ENCODE measurements at places on chromosomes 7 and 10. TPM values are rescaled to one million over a fixed set of nuclear protein-coding genes. Genes with fewer than 3 reads are reported as not detected.

NEBL gene
- total RNA-seq, result 32.3 TPM

GRCh38 chr7:18553605-18554003 lies 58.1 kb downstream of the HDAC9 start:
- no peaks in the 10 kb centered on the region for H3K27me3 ChIP-seq
- DNase-seq, result no peak
- peak overlapping the region; percentile 71 for H3K27ac ChIP-seq
- no peaks in the 10 kb centered on the region for H3K36me3 ChIP-seq
- H3K4me1 ChIP-seq, result peaks cover 31% of the 10 kb centered on the region

CYP2C19 gene
- 0.15 TPM for total RNA-seq

GRCh38 chr10:72275351-72276012 lies 1.8 kb downstream of the DDIT4 start:
- H3K4me3 ChIP-seq, result peak overlapping the region; percentile 99
- no peak for DNase-seq
- no peaks in the 10 kb centered on the region for H3K27me3 ChIP-seq
- H3K27ac ChIP-seq, result peak overlapping the region; percentile 91

SMO gene
- 2.9 TPM for total RNA-seq

GRCh38 chr10:88125766-88126165 lies 262.3 kb downstream of the PTEN start:
- no peaks in the 10 kb centered on the region for H3K36me3 ChIP-seq
- no peak overlapping the region for H3K4me3 ChIP-seq
- H3K4me1 ChIP-seq, result no peaks in the 10 kb centered on the region
- H3K27ac ChIP-seq, result no peak overlapping the region
- H3K27me3 ChIP-seq, result no peaks in the 10 kb centered on the region
- no peak for DNase-seq

CLEC5A gene
- total RNA-seq, result not detected

- no peaks in the 10 kb centered on the region for H3K36me3 ChIP-seq
- H3K4me1 ChIP-seq, result peaks cover 83% of the 10 kb centered on the region
- H3K27me3 ChIP-seq, result no peaks in the 10 kb centered on the region
- DNase-seq, result no peak
Observed at GRCh38 chr10:74008212-74008731, 10.4 kb downstream of the VCL start.

DNA sequence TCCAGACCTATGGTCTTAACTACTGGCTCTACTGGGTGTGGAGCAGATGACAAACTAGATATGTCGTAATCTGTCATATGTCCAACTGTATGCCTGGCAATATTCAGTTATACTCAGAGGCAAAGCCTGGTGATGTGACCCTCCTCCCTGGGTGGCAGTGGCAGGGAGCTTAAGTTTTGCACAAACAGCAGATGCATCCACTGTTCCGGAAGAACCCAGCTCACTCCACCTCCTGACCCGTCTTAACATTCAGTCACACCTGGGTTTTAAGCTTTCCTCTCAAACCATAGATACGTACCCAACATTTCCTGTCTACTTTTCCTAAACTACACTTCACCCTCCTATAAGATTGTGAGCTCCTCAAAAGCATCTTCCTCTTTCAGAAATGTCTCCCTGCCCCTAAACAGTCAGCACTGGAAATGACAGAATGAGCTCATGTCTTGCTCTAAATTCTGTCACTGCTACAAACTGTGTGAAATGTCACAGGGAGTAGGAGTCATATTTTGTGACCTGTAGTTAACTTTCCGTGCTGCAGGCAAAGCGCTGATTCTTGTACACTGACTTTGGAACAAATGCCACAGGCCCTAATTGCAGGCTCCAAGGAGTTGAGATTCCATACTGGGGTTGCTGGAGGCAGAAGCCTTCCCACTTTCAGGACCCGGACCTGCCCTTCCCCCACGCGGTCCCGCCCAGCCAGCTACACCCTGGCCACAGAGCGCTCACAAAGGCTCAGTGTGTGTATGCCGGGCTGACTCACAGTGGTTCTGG lies 23.9 kb downstream of the SCD start:
- H3K36me3 ChIP-seq, result peaks cover 3% of the 10 kb centered on the region
- H3K27me3 ChIP-seq, result no peaks in the 10 kb centered on the region
- H3K4me3 ChIP-seq, result peak overlapping the region; percentile 10
- H3K27ac ChIP-seq, result peak overlapping the region; percentile 100

DNA sequence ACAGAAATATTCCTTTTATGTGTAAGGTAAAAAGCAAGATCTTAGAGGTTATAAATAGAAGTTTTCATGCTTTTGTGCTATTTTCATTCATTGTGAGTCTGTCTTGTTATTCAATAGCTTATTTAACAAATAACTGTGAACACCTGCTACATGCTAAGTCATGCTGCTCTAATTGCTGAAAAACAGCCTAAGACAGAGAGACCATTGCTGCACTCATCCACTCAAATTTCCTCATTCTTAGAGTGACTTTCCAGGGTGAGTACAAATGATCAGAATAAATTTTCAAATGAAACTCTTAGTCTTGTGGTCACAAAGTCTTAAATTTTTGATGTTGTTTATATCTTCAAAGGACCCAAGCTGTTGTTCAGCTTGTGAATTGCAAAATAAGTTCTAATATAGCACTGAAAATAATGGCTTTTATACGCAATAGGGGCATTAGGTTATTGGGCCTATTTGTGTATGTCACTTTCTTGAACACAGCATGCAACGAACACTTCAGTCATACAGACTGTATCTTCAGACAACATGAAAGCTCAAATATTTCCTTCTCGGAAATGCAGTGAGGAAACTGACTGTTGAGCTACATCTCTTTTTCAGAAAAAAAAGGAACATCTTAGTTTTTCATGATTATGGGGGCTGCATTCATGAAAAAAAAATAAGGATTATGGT lies 247.9 kb upstream of the PCDH15 start:
- H3K4me3 ChIP-seq, result no peak overlapping the region
- no peak for DNase-seq
- H3K27me3 ChIP-seq, result no peaks in the 10 kb centered on the region
- no peak overlapping the region for H3K27ac ChIP-seq
- H3K36me3 ChIP-seq, result no peaks in the 10 kb centered on the region
- H3K4me1 ChIP-seq, result no peaks in the 10 kb centered on the region

BTBD16 gene
- total RNA-seq, result 0.82 TPM

- no peak overlapping the region for H3K4me3 ChIP-seq
- no peak for DNase-seq
- peaks cover 5% of the 10 kb centered on the region for H3K4me1 ChIP-seq
Observed at GRCh38 chr10:123746061-123746460, 79.9 kb downstream of the GPR26 start.

RET gene
- 81.1 TPM for total RNA-seq

OR6B1 gene
- total RNA-seq, result not detected

SPDYE16 gene
- total RNA-seq, result not detected

- H3K36me3 ChIP-seq, result no peaks in the 10 kb centered on the region
- DNase-seq, result no peak
- no peak overlapping the region for H3K4me3 ChIP-seq
- no peaks in the 10 kb centered on the region for H3K27me3 ChIP-seq
- H3K4me1 ChIP-seq, result 0 out of 2 replicates have a peak, but pooled peaks cover 3% of the 10 kb centered on the region
Observed at GRCh38 chr7:49125246-49125645, 200.9 kb downstream of the CDC14C start.

GRCh38 chr10:33247221-33247922 lies 87.1 kb downstream of the NRP1 start:
- H3K27me3 ChIP-seq, result no peaks in the 10 kb centered on the region
- peaks cover 10% of the 10 kb centered on the region for H3K36me3 ChIP-seq
- H3K4me1 ChIP-seq, result peaks cover 26% of the 10 kb centered on the region
- H3K4me3 ChIP-seq, result no peak overlapping the region
- DNase-seq, result no peak

GRCh38 chr7:124171068-124171467 lies 138.2 kb upstream of the TMEM229A start:
- H3K27me3 ChIP-seq, result no peaks in the 10 kb centered on the region
- DNase-seq, result no peak
- H3K27ac ChIP-seq, result no peak overlapping the region

EZH2 gene
- 38.3 TPM for total RNA-seq

DNA sequence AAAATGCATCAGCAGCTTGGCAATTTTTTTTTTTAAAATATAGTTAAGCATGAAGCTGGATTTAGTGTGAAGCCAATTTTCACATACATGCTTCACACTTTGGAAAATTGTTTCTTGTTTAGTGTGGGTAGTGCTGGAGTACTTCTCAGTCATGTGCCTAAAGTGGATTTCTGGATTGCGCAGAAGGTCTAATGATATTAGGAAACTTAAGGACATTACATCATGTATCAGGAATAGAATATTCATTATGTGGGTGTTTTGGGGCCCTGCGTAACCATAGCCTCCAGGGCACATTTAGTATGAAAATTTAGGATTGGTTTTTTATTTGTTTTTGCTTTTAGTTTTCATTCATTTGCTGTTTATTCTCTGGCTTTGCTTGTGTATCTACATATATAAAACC lies 28.8 kb upstream of the BNIP3 start:
- H3K4me3 ChIP-seq, result no peak overlapping the region
- no peak overlapping the region for H3K27ac ChIP-seq
- no peaks in the 10 kb centered on the region for H3K36me3 ChIP-seq
- no peaks in the 10 kb centered on the region for H3K4me1 ChIP-seq

HGF gene
- total RNA-seq, result 0.49 TPM

DNA sequence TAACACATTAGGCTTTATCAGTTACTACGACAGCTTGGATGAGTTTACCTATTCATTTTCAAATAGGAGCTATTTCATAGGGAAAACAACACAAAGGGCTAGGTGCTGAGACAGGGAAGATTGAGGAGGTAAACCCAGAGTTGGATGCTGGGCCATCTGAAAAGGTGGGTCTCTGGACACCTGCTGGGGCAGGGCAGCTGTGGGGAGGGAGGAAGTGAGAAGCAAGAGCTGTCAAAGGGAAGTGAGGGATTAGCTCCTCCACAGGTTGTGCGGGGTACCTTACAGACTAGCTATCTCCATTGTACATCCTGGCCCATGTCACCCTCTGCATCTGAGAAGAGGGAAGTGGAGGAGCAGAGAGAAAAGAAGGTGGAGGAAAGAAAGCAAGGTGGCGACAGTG lies 48.9 kb downstream of the BLNK start:
- H3K36me3 ChIP-seq, result no peaks in the 10 kb centered on the region
- no peak for DNase-seq

GRCh38 chr10:61160253-61160652 lies 216.3 kb upstream of the RHOBTB1 start:
- H3K4me3 ChIP-seq, result no peak overlapping the region
- no peaks in the 10 kb centered on the region for H3K4me1 ChIP-seq
- no peaks in the 10 kb centered on the region for H3K27me3 ChIP-seq
- DNase-seq, result no peak
- no peaks in the 10 kb centered on the region for H3K36me3 ChIP-seq

YAE1 gene
- total RNA-seq, result 20.1 TPM

GRCh38 chr10:124671486-124672075 lies 72.6 kb downstream of the FAM53B start:
- H3K27me3 ChIP-seq, result no peaks in the 10 kb centered on the region
- DNase-seq, result no peak
- no peak overlapping the region for H3K27ac ChIP-seq
- H3K36me3 ChIP-seq, result no peaks in the 10 kb centered on the region
- no peak overlapping the region for H3K4me3 ChIP-seq

CLDN4 gene
- total RNA-seq, result 295 TPM

VGF gene
- total RNA-seq, result 4.4 TPM

DNA sequence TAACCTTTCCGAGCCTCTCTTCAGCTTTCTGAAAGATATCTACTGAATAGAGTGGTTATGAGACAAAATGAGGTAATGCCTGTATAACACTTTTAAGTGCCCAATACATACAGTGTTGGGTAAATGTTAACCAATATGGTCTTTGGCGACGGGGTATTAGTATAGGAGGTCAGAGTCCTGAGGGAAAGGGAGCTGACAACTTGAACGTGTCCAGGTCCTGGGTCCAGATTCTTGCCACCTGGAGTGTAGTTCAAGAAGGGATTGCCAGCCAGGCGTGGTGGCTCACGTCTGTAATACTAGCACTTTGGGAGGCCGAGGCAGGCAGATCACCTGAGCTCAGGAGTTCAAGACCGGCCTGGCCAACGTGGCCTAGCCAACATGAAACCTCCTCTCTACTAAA lies 76.0 kb downstream of the ZFAND4 start:
- no peak for DNase-seq
- H3K36me3 ChIP-seq, result no peaks in the 10 kb centered on the region
- peaks cover 15% of the 10 kb centered on the region for H3K4me1 ChIP-seq
- no peak overlapping the region for H3K27ac ChIP-seq

DNA sequence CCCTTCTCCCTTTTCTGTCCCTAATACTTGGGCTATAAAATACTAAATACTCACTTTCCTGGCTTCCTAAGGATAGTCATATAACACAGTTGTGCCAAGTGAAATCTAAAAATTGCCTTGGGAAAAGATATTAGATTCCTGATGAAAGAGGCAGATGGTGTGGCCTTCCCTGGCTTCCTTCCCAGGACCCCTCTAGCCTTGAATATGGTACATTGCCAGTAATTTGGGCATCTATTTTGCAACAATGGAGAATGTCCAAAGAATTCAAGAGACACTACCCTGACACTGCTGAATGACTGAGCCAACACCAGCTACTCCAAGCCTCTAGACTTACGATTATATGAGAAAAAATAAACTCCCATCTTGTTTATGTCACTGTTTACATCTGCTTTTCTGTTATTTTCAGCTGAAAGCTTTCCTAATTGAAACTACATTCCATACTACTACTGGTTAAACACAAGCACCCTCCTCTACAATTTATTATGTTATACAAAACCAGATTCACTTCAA lies 17.9 kb downstream of the COPG2 start:
- no peak overlapping the region for H3K4me3 ChIP-seq
- H3K36me3 ChIP-seq, result no peaks in the 10 kb centered on the region
- H3K27ac ChIP-seq, result no peak overlapping the region
- no peaks in the 10 kb centered on the region for H3K27me3 ChIP-seq
- no peaks in the 10 kb centered on the region for H3K4me1 ChIP-seq

LIPM gene
- not detected for total RNA-seq

DNA sequence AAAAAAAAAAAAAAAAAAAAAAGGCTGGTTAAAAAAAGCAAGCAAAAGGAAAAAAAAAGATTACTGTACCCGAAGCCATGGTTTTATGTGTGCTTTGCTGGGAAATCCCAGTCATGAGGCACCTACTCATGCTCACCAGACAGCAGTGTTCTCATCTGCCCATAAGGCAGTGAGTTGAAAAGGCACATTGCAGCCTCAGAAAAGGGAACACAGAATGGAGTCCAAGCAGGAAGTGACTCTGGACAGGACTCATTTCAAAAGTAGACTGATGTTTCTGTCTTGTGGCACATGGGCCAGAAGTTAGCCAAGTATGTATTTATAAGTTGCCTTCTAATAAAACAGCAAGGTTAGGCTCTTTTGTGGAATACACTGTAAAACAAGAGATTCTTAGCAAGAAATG lies 40.2 kb downstream of the PDSS1 start:
- no peak overlapping the region for H3K27ac ChIP-seq
- no peaks in the 10 kb centered on the region for H3K36me3 ChIP-seq
- no peaks in the 10 kb centered on the region for H3K4me1 ChIP-seq
- DNase-seq, result no peak
- no peak overlapping the region for H3K4me3 ChIP-seq

DNA sequence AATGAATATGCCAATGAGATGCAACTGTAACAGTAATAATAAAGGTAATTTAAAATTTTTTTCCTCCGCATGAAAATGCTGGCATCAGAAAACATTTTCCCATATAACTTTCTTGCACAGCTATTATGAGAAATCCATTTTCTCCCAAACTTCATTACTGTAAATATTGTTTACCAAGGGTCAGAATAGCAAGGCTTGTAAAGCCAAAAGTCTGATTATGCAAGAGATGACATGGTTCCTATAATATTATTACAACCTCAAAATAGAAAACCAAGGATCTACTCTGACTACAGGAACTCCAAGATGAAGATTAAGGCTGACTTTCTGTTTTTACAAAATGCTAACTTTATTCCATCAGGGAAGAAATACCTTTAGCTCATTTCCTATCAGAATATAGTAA lies 162.7 kb upstream of the CDK1 start:
- no peaks in the 10 kb centered on the region for H3K4me1 ChIP-seq
- H3K27ac ChIP-seq, result no peak overlapping the region
- H3K4me3 ChIP-seq, result no peak overlapping the region
- H3K36me3 ChIP-seq, result no peaks in the 10 kb centered on the region
- H3K27me3 ChIP-seq, result no peaks in the 10 kb centered on the region

Data from Panc1 (cell line).